ENCODE measurements at places on chromosomes 7 and 10.
A peak's percentile ranks its signal among the peaks of the same experiment; 100 is the strongest.

GRCh38 chr7:151497306-151497871 is 22.3 kb downstream of the RHEB start:
- DNase-seq, result no peak

- DNase-seq, result peak; percentile 76
These were observed 110.1 kb downstream of the ARID5B start for GRCh38 chr10:62011558-62011957.

- DNase-seq, result no peak
These were observed 552.7 kb downstream of the DNAJB6 start for GRCh38 chr7:157889480-157889879.

DNA sequence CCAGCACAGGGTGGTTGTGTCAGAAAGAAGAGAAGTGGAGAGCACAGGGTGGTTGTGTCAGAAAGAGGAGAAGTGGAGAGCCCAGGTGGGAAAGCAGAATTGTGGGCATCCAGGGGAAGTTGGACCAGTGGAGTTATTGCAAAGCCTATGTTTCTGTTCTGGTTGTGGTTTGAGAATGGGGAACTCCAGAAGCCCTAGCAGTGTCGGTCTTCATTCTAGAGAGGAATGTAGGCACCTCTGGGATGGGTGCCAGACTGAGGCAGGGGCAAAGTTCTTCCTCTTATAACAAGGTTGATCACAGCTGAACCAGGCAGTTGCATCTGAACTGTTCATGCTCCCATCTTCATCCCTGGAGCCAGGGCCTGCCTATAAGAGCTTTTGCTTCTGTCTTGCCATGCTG is 954 bp downstream of the FSCN3 start:
- DNase-seq, result no peak

- peak; percentile 75 for DNase-seq
These were observed 59.0 kb downstream of the PRR15 start for GRCh38 chr7:29622335-29623265.

GRCh38 chr7:70183278-70183677 is 585.0 kb downstream of the AUTS2 start:
- no peak for DNase-seq

DNA sequence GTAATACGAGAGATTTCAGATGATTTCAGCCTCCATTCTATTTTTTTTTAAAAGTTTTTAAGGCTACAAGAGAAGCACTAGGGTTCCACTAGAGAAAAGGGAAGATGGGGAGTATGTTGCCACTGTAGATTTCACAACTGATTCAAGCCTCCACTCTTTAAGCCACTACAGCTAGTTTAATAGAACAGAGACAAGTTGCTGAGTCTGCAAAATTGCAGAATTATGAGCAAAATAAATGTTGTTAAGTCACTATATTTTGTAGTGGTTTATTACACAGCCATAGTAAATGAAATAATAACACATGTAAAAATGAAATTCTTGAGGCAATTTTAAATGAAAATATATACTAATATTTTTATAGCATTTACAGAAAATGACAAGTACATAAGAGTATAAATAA is 96.0 kb upstream of the POT1 start:
- no peak for DNase-seq

- no peak for DNase-seq
These were observed 22.7 kb downstream of the SSC4D start for GRCh38 chr7:76386691-76387260.

GRCh38 chr10:12351447-12351846 is 2.1 kb downstream of the CAMK1D start:
- no peak for DNase-seq

GRCh38 chr10:10293481-10293951 is 724.2 kb upstream of the CELF2 start:
- no peak for DNase-seq

GRCh38 chr10:24465891-24466818 is 257.2 kb downstream of the KIAA1217 start:
- DNase-seq, result peak; percentile 94

GRCh38 chr7:70495033-70495376 is 636.9 kb upstream of the GALNT17 start:
- no peak for DNase-seq

GRCh38 chr10:74787457-74787856 is 38.9 kb upstream of the KAT6B start:
- DNase-seq, result no peak

DNA sequence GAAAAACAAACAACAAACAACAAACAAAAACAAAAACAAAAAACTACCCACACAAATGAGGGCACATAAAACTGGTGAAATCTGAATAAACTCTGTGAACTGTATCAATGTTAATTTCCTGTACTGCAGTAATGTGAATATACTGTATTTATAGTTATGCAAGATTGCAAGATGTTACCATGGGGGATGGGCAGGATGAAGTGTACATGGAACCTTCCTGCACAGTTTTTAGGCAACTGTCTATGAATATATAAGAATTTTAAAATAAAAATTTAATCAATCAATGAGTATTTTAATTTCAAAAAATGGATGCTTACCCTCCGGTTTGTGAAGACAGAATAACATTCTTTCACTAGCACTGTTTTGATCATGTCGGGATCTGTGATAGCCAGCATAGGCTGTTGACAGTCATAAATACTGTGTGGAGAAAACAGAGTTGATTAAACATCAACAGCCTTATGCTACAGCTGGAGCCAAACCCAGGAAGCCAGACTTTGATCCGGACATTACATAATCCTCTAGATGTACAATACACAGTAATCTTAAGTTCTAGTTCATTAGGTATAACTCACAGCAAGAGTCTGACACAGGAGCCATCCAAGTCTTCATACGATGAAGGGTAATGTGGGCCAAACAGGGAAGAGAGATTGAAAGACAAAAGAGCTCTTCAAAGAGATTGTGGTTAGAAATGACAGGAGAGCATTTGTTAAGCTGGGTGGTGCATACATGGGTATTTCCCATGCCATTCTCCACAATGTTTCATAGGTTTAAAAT is 14.8 kb downstream of the CYP3A7 start:
- DNase-seq, result no peak

- no peak for DNase-seq
These were observed 275.5 kb downstream of the ELFN1 start for GRCh38 chr7:1945558-1945957.

DNA sequence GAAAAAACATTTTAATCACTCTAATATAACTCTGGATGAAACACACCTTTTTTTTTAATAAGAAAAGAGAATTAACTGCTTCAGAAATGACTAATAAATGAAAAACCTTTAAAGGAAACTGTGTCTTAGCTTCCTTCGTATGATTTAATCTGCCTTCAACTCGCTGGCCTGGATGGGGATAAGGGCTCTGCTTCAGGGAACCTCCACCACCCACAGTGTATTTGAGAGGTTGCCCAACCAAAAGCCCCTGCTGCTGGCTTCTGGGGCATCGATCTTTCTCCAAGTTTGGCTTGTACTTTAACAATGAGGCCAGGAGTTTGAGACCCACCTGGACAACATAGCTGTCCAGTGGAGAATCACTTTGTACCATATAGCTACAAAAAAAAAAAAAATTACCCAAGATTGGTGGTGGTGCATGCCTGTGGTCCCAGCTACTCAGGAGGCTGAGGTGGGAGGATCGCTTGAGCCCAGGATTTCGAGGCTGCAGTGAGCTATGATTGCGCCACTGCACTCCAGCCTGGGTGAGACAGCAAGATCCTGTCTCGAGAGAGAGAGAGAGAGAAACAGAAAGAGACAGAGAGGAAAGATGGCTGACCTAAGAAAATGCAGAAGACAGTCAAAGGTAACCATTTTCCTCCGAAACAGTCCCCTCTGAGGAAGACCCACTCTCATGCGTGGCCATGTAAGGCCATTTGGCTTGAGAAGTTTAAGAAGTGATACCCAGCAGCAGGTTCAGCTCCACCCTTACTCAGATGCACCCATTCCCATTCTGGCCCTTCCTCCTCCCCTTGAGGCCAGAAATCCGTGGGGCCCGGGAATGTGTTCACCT is 13.6 kb upstream of the LIMK1 start:
- no peak for DNase-seq

- peak; percentile 90 for DNase-seq
These were observed 165.2 kb downstream of the GNAT3 start for GRCh38 chr7:80346704-80347103.

- DNase-seq, result no peak
These were observed 4.8 kb downstream of the EGR2 start for GRCh38 chr10:62811159-62811875.

GRCh38 chr7:75951506-75951905 is 36.6 kb downstream of the POR start:
- DNase-seq, result peak; percentile 99

DNA sequence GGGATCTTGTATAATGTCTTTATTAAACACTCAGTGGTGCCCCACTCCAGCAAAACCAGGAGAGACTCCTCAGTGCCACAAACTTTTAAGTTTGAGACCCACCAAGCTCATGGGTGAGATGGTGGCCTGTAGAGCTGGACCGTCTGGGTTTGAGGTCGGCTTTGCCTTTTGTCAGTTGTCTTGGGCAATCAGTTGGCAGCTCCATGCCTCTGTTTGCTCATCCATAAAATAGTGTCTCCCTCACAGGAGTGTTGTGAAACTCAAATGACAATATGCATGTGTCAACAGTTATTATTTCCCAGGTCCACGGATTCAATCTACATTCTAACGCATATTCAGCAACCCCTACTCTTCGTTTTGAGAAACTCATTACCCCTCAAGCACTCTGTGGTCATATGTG is 367.8 kb upstream of the C7orf33 start:
- no peak for DNase-seq

- DNase-seq, result no peak
These were observed 286.0 kb downstream of the TWIST1 start for GRCh38 chr7:18831419-18831818.

GRCh38 chr10:3213208-3213607 is 40.6 kb upstream of the PITRM1 start:
- DNase-seq, result no peak

- no peak for DNase-seq
These were observed 655.6 kb downstream of the SORCS1 start for GRCh38 chr10:106508950-106509349.

GRCh38 chr10:114000457-114001010 is 43.1 kb upstream of the ADRB1 start:
- DNase-seq, result no peak

DNA sequence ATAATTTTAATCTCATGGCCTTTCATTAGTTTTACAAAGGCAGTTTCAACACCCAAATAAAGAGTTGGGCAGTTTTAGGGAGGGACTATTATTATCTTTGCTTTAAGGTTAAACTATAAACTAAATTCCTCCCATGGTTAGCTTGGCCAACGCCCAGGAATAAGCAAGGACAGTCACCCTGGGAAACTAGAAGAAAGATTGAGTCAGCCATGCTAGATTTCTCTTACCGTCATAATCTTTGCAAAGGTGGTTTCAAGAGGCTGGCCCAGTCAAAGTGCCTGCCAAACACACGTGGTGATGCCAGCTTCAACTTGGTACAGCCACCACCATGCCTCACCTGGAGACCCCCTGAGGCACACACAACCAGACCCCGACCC is 317.4 kb upstream of the SP8 start:
- no peak for DNase-seq

DNA sequence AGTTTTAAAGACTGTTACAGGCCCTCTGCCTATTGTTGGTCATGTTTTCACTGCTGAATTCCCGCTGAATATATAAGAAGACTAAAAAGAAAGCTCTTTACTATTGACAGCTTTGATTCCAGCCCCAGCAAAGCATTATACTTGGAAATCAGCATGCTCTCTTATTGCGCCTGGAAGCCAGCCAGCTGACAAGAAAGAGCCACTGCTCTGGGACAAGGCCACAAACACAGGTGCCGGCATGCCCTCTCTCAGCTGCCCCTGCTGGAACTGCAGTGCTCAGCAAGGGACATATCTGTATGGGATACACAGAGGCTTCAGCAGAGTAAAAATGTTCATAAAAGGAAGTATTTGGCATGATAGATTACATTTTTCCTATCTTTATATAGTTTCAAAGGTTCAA is 523.9 kb downstream of the ADRA2A start:
- DNase-seq, result no peak

- DNase-seq, result no peak
These were observed 487.6 kb upstream of the MGMT start for GRCh38 chr10:128979405-128979804.

GRCh38 chr7:128271942-128272481 is 30.9 kb downstream of the LEP start:
- no peak for DNase-seq

- DNase-seq, result peak; percentile 85
These were observed 7.8 kb downstream of the ITPRIP start for GRCh38 chr10:104330168-104331110.

DNA sequence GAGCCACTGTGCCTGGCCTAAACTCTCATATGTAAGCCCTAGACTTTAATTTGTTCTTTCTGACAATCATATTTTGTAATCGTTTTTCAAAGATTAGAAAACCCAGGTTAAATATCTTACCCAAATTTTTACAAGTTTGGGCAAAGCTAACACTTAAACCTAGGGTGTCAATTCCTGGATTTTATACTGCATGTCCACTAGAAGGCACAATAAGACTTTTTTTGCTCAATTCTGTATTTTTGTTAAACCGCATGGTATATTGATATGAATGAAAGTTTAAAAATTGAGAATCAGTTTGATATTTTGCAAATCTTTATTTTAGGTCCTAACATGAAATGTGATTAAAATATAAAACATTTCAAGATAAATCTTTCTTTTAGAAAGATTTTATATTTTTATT is 29.3 kb downstream of the DYNC2I1 start:
- no peak for DNase-seq

GRCh38 chr7:130400120-130400572 is 19.9 kb downstream of the CPA1 start:
- DNase-seq, result no peak

DNA sequence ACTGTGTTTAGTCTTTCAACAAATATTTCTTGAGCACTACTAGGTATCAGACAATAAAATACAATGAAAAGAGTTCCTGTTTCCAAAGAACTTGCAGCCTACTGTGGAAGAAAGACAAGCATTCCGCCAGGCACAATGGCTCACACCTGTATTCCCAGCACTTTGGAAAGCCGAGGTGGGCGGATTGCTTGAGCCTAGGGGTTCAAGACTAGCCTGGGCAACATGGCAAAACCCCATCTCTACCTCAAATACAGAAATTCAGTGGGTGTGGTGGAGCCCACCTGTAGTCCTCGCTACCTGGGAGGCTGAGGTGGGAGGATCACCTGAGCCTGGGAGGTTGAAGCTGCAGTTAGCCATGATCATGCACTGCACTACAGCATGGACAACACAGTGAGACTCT is 6.1 kb downstream of the SVOPL start:
- DNase-seq, result no peak

GRCh38 chr7:111992601-111993000 is 213.6 kb downstream of the DOCK4 start:
- DNase-seq, result no peak
